NCI-H2081 (cell line): ENCODE measurements at places on chromosomes 2 and 18.

GRCh38 chr2:46283693-46284092, 13.5 kb upstream of the EPAS1 start:
- no peak for DNase-seq

GRCh38 chr18:57737400-57738060, 65.6 kb downstream of the ATP8B1 start:
- DNase-seq: no peak

DNA sequence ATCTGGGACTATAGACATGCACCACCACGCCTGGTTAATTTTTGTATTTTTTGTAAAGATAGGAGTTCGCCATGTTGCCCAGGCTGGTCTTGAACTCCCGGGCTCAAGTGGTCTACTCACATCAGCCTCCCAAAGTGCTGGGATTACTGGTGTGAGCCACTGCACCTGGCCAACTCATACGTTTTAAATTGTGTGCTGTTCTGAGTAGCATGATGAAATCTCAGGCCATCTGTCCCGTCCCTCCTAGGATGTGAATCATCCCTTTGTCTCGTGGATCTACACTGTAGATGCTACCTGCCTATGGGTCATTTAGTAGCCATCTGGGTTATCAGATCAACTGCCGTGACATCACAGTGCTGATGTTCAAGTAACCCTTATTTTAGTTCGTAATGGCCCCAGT, 38.5 kb upstream of the RMP24 start:
- no peak for DNase-seq

DNA sequence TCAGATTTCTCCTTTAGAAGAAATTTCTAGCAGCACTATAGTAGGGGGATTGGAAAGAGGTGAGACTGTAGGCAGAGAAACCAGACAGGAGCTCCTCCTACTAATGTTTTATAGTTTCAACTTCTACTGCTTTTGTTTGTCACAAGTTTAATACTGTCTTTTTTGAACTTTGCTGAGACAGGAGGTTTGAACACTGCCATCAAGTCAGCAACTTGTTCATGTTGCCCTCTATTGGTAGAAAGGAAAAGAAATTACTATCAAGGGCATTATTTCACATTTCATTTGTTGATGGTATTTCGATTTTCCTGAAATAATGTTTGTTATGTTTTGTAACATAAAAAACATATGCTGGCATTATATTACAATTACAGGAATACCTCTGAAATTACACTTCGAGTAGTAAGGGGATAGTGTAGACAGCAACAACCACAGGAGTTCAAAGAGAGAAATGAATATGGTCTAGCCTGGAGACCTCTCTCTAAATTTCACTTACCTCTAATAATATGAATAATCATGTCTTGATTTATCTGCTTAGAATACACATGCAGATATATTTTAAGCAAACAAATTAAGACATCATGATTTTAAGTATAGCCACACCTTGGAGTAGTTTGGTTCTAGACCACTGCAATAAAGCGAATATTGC, 12.4 kb upstream of the CCDC88A start:
- peak; percentile 30 for DNase-seq

DNA sequence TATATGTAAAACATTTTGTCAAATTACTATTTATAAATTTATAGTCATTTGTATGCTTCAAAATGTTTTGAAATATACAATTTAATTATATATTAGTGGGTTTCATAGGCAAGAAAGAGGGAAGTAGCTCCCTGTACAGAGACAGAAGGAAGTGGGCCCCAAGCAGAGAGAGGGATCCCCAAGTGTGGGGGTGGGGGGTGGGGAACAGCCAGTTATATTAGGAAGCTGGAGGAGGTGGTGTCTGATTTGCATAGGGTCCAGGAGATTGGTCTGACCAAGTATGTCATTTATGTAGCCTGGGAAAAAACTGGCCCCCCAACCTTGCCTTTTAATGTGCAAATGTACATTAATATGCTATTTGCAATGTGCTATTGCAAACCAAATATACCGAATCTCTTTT, 76.5 kb upstream of the ZSWIM2 start:
- DNase-seq: no peak

DNA sequence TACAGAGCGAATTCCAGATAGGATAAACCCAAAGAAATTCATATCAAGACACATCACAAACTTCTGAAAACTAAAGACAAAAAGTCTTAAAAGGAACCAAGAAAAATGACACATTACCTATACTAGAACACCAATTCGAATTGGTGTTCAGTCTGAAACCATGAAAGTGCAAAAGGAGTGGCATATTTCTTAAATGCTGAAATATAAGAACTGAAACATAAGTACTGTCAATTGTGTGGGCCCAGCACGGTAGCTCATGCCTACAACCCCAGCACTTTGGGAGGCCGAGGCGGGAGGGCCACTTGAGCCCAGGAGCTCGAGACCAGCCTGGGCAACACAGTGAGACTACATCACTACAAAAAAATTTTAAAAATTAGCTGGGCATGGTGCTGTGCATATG, 43.4 kb downstream of the TMEM131 start:
- DNase-seq: no peak

DNA sequence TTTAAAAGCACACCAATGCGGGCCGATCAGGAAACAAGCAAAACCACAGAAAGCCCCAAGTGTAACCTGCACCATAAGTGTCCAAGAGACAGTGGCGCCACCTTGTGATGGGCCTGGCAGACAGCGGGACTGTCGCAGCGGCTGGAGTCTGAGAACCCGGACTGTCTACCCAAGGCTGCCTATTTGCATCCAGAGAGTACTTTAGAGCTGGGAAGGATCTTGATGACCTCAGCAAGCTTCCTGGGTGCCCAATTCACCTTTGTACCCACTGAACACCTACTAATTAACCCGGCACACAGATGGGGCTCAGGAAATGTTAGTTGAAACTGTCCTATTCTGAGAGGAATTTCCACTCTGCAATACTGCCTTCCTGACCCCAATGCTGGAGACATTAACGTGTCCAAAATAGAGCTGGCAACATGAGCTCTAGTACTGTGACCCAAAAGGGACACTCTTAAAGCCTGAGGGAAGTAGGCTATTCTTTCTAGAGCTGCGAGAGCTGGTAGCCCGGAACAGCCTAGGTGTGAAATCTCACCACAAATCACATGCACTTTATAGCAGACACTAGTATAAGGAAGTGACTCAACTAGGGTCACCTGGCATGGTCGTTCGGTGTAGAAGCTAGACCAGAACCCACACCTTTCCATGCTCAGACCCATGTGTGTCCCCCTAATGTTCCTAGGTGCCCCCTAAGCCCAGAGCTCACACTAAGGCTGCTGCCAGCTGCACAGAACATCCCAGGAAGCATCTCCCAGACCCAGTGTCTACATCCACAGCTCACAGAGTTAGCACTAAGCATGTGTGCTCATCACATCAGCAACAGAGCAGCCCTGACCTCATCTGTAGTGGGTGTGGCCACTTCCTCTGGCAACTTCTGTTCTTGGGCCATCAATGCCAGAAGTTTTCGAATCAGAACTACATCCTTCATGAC, 25.4 kb downstream of the POLR1A start:
- DNase-seq: peak; percentile 44

GRCh38 chr18:25360301-25360899, 8.4 kb upstream of the ZNF521 start:
- no peak for DNase-seq

DNA sequence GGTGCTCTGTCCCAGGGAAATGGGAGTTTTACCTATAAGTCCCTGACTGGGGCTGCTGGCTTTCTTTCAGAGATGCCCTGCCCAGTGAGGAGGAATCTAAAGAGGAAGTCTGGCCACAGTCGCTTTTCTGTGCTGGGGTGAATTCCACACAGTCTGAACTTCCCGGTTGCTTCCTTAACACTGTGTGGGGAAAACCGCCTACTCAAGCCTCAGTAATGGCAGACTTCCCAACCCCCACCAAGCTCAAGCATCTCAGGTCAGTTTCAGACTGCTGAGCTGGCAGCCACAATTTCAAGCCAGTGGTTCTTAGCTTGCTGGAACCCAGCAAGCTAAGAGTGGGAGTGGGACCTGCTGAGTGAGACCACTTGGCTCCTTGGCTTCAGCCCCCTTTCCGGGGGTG, 54.9 kb downstream of the NUP35 start:
- DNase-seq: no peak

DNA sequence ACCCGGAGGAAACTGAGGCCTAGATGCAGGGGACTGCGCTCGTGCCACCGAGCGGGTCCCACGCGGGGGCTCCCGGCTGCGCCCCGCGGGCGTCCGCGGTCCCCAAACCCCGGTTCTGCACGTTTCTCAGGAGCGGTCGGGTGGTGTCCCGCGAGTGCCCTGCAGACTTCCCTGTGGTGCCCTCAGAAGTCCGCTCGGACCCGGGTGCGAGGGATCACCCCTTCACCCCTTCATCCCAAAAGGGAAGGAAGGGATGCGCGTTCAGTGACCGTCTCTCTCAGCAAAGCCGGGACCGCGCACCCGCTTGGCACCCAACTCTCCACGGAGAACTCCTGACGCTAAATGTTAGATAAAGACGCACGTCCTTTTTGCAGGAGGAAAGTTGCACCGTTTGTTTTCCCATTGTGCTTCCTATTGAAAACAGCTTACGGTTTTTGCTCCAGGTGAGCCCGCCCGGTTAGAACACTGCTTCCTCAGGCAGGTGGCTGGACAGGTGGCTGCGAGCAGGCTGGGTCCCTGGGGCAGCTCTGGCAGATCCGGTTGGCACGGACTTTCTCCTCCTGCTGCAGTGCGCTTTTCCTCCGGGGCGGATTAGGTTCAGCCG, 779 bp downstream of the DGKD start:
- peak; percentile 61 for DNase-seq

DNA sequence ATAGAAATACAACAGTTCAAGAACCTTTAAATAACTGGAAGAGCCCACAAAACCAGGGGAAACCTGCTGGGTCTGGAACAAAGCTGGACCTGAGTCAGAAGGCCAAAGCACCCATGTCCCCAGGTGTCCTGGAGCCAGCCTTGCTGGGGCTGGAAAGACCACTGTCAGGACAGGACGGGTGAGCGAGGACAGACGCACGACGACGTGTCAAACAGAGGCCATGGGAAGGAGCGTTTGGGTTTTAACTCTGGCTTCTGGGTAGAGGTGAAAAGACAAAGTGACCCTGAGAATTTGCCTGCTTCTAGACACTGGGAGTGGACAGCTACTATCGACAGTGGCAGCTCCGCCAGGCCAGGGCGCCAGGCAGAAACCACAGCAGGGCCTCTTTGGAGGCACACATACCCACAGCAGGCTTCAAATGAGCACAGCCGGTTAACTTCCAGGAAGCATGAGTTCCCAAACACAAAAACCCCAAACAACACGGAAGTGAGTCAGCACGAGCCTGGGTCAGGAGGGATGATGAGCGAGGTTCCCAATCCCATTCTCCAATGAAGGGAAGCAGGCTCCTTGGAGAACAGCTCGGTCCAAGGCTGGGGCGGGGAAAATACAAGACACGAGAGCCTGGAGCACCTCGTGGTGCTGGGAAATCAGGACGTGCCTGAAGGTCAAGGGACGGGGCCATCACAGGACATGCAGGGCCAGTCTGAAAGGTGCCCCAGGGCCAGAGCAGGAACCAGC, 208.0 kb downstream of the TWIST2 start:
- no peak for DNase-seq

DNA sequence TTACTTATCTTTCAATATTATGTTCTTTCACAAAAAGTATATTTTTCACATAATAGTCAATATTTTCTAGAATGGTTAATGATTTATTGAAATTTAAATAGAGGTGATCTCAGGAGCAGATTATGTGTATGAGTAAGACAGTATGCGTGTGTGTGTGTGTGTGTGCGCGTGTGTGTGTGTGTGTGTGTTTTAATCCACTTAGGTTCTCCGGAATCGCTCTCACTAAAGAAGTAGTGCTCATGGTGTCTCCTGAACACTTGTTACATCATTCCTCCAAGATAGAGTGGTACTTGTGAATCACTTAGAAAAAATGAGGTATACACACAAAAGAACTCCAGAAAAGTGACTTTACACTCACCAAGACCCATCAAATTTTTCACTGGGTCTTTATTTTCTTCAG, 91.0 kb upstream of the KCNH7 start:
- DNase-seq: no peak

GRCh38 chr2:232886632-232887031, 16.6 kb downstream of the SNORC start:
- no peak for DNase-seq

- no peak for DNase-seq
Observed at GRCh38 chr2:121562269-121563176, 31.8 kb downstream of the RNU4ATAC start.

DNA sequence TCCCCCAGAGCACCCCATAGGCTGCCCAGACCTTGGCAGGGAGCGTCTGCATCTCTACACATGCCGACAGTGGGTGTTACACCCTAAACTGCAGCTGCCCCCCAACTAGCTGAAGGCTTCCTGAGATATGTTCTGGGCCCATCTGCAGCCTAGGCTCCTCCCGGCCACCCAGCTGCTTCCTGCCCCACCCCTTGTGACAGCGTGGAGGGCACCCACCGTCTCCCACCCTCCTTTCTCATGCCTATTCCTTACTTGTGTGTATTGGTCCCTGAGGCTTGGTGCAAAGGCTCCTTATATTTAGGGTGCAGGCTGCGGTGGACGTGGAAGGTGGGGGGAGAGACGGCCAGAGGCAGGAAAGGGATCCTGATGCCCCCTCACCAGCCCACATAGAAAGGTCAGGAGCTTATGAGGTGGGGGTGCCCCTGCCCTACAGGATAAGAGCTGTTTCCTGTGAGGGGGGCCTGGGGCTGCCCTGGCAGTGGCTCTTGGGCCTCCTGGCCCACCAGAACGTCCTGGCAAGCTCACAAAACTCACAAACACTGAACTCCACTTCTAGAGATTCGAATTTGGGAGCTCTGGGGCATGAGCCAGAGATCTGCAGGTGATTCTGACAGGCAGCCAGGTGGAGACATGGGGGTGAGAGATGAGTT, 7.3 kb upstream of the PROM2 start:
- DNase-seq: no peak

DNA sequence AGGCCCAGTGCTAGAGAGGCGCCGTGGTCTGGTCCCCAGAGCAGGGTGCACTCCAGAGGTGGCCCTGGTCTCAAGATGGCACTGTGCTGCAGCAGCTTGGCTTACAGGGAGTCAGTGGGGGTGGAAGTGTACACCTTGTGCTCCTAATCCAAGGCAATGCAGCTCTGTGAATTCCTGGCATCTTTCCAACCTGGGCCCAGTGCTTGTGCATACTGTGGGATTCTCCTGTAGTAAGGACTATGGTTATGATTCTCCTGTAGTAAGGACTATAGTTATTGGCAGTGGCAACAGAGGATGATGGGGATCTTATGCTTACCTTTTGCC, 616.7 kb upstream of the REG3G start:
- no peak for DNase-seq

DNA sequence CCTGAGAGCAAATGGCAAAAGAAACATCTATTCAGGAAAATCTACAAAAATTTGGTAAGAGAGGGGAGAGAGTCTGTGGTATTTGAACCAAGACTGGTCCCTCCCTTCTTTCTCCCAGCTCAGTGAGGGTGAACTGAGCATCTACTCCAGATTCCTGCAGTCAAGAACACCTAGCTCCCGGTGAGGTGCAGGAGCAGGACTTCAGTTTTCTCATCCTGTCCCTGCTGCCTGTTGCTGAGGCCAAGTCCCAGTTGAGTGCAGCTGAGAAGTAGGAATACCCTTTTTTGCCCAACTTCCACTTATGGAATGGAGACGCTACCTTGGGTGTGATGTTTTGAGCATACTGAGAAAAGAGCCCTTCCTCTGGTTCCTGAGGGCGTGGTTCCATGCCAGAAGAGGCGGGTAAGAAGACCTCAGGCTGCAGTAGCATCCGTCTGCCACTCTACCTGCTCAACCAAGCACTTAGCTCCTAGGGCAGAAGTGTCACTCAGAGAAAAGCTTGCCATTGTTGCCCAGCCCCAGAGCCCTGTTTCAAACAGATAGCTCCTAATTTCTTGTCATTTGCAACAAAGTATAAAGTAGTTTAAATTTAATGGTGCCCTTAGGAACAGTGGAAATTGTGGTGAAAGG, 112.9 kb downstream of the SOS1 start:
- no peak for DNase-seq

- no peak for DNase-seq
Observed at GRCh38 chr2:235383272-235383843, 110.5 kb upstream of the AGAP1 start.
